Kidney (tissue), 22 donors: ENCODE measurements at places on chromosomes 7 and 10. TPM values are rescaled to one million over a fixed set of nuclear protein-coding genes. Genes with fewer than 3 reads are reported as not detected.

SOSTDC1 gene
- total RNA-seq = 13.4 TPM

CCM2 gene
- total RNA-seq = 35.0 TPM

TYSND1 gene
- total RNA-seq = 13.8 TPM

SPDYE18 gene
- 1.8 TPM for total RNA-seq

SYT15B gene
- 5.7 TPM for total RNA-seq

ZEB1 gene
- total RNA-seq = 43.0 TPM

FOXI2 gene
- 1.1 TPM for total RNA-seq

KCNH2 gene
- total RNA-seq = 1.3 TPM

CRHR2 gene
- total RNA-seq = not detected

LRRN3 gene
- total RNA-seq = 1.1 TPM

HSPB1 gene
- 1,012 TPM for total RNA-seq

KCNIP2 gene
- 3.4 TPM for total RNA-seq

UCMA gene
- total RNA-seq = not detected

CHCHD3 gene
- 53.9 TPM for total RNA-seq

RNF148 gene
- 2.2 TPM for total RNA-seq

HTR5A gene
- total RNA-seq = not detected

CEP41 gene
- total RNA-seq = 12.7 TPM

GRM3 gene
- not detected for total RNA-seq

CTTNBP2 gene
- total RNA-seq = 41.1 TPM

SEC24C gene
- total RNA-seq = 66.9 TPM

HMX2 gene
- 0.25 TPM for total RNA-seq

FIGNL1 gene
- 5.8 TPM for total RNA-seq

DCLRE1A gene
- 5.7 TPM for total RNA-seq

ASB10 gene
- not detected for total RNA-seq

CAV1 gene
- total RNA-seq = 67.2 TPM

GJD4 gene
- total RNA-seq = not detected

BET1 gene
- 25.8 TPM for total RNA-seq

ECD gene
- total RNA-seq = 27.5 TPM

TLL2 gene
- total RNA-seq = 0.98 TPM

CPVL gene
- 133 TPM for total RNA-seq

TFEC gene
- total RNA-seq = 14.4 TPM

MALSU1 gene
- 40.3 TPM for total RNA-seq

PDK4 gene
- 45.0 TPM for total RNA-seq

CREM gene
- 41.3 TPM for total RNA-seq

LDB3 gene
- 7.7 TPM for total RNA-seq

SPDYE11 gene
- not detected for total RNA-seq
